ENCODE measurements at places on chromosomes 7 and 10.
A peak's percentile ranks its signal among the peaks of the same experiment; 100 is the strongest.

GRCh38 chr10:105857268-105858264 lies 1216.5 kb downstream of the SORCS3 start:
- DNase-seq = no peak

DNA sequence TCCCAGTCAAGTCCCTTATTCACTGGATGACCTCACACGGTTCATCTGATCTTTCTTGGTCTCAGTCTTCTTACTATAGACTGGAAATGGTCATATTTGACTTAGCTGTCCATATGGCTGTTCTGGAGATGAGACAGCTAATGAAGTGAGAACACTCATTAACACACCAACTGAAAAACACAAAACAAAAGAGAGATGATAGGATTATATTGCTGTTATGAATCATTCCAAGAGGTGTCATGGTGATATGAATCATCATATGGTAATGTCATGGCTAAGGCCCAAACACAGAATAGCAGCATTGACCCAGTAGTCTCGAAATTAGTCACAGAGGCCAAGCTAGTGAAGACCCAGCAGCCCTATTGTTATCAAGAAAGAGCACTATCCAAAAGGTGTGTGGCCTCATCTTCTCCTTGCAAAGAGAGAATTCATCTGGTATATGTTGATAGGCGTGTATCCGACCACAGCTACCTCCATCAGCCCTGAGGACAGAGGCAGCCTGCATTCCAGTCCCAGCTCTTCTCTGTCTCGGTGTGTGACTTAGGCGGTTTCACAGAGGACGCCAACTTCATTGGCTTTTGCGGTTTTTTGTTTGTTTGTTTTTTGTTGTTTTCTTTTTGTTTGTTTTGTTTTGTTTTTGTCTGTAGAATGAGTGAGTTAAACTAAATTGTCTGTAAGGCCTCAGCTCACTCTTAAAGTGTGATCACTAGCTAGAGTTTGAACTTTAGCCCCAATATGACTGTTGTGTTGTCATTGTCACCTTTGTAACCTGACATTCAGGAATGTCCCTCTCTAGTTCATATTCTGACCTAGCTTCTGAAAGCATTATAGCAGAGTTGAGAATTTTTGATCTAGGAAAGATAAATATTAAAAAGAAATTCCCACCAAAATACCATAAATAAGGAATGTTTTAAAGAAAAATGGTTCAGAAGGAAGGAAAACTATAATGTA lies 97.4 kb upstream of the PDCD4 start:
- DNase-seq = no peak

GRCh38 chr7:131945313-131945911 lies 389.0 kb upstream of the PODXL start:
- peak; percentile 13 for DNase-seq

DNA sequence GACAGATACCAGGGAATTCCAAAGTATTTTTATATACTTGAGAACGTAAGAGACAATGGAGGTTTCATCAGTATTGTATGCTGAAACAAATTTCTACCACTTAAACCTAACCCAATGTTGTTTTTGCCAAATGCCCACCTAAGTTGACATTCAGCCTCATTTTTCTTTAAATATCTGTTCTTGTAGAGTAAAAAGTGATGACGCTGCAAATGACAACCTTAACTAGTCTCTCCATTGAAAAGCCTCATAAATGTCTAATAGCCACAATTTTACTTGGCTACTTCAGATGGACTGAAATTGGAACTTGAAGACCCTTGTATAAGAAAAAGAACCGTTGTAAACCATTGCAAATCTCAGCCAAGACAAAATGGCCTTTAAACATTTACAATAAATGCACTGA lies 176.9 kb downstream of the CRPPA start:
- DNase-seq = no peak

DNA sequence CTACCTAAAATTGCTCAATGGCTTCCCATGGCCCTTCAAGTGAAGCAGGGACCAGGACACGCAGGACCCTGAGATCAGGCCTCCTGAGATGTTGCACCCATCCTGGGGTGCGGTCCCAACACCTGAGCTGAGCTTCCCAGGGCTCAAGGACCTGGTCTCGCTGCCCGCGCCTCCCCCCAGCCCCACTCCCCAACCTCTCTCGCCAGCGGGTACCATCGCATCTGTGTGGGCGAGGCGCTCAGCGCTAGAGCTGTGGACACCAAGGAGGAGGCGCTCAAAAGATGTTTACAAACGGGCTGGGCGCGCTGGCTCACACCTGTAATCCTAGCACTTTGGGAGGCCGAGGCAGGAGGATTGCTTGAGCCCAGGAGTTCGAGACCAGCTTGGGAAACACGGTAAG lies 7.4 kb upstream of the CRYGN start:
- DNase-seq = no peak
